Pancreas (tissue), 10 donors: ENCODE measurements at places on chromosomes 3 and 15. TPM values are rescaled to one million over a fixed set of nuclear protein-coding genes. Genes with fewer than 3 reads are reported as not detected.

CILP gene
- 0.79 TPM for total RNA-seq

SUCNR1 gene
- total RNA-seq: 0.18 TPM

GRCh38 chr15:60798821-60799220 is 319.9 kb upstream of the ICE2 start:
- DNase-seq: no peak
- H3K27me3 ChIP-seq: no peaks in the 10 kb centered on the region
- no peaks in the 10 kb centered on the region for H3K36me3 ChIP-seq
- H3K4me1 ChIP-seq: no peaks in the 10 kb centered on the region
- no peak overlapping the region for H3K27ac ChIP-seq

GRCh38 chr15:65980824-65981456 is 111.6 kb downstream of the RAB11A start:
- H3K36me3 ChIP-seq: no peaks in the 10 kb centered on the region
- H3K27ac ChIP-seq: no peak overlapping the region
- peaks cover 4% of the 10 kb centered on the region for H3K4me1 ChIP-seq
- no peaks in the 10 kb centered on the region for H3K27me3 ChIP-seq
- peak; percentile 79 for DNase-seq

- H3K36me3 ChIP-seq: no peaks in the 10 kb centered on the region
- H3K4me3 ChIP-seq: no peak overlapping the region
- DNase-seq: no peak
Observed at GRCh38 chr3:70606018-70606417, 293.6 kb upstream of the MDFIC2 start.

GRCh38 chr15:82060817-82061216 is 15.0 kb upstream of the MEX3B start:
- H3K4me3 ChIP-seq: no peak overlapping the region
- H3K27me3 ChIP-seq: no peaks in the 10 kb centered on the region
- no peaks in the 10 kb centered on the region for H3K36me3 ChIP-seq

- H3K27me3 ChIP-seq: no peaks in the 10 kb centered on the region
- no peaks in the 10 kb centered on the region for H3K4me1 ChIP-seq
- no peak overlapping the region for H3K4me3 ChIP-seq
- DNase-seq: no peak
- peak overlapping the region; percentile 28 for H3K27ac ChIP-seq
Observed at GRCh38 chr3:134334231-134334900, 39.9 kb downstream of the AMOTL2 start.

GRCh38 chr3:154469585-154469984 is 39.6 kb upstream of the GPR149 start:
- H3K4me1 ChIP-seq: no peaks in the 10 kb centered on the region
- DNase-seq: no peak
- H3K36me3 ChIP-seq: no peaks in the 10 kb centered on the region
- H3K27ac ChIP-seq: no peak overlapping the region
- no peak overlapping the region for H3K4me3 ChIP-seq

DNA sequence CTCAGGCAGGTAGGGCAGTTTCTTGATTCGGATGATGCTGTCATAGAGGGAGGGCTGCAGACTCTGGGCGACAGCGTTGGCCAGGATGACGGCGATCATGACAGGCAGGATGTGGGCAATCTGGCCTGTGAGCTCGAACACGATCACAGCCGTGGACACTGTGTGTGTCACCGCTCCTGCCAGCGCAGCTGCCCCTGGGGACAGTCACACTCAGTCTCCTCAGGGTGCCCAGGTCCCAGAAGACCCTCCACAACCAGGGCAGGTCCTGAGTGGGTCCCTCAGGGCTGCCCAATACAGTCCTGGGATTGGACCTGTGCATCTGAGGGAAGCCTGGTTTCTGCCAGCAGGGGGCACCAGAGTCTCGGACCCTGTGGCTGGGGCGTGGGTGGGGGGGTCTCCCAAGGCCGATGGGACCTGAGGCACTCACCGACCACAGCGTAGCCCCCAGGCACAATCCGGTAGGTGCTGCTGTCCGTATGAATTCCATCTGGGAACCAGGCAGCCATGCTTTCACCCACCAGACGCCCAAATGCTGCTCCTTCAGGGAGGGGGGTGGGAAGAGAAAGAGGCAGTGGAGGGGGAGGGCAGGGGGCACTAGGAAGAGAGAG is 7.2 kb downstream of the CLCN2 start:
- peak; percentile 56 for DNase-seq
- H3K27ac ChIP-seq: no peak overlapping the region
- H3K36me3 ChIP-seq: no peaks in the 10 kb centered on the region
- H3K4me3 ChIP-seq: no peak overlapping the region
- peaks cover 5% of the 10 kb centered on the region for H3K4me1 ChIP-seq

- no peaks in the 10 kb centered on the region for H3K4me1 ChIP-seq
- no peak overlapping the region for H3K27ac ChIP-seq
- no peak overlapping the region for H3K4me3 ChIP-seq
- no peaks in the 10 kb centered on the region for H3K27me3 ChIP-seq
- DNase-seq: no peak
Observed at GRCh38 chr15:74850393-74850792, 7.4 kb upstream of the ULK3 start.

DNA sequence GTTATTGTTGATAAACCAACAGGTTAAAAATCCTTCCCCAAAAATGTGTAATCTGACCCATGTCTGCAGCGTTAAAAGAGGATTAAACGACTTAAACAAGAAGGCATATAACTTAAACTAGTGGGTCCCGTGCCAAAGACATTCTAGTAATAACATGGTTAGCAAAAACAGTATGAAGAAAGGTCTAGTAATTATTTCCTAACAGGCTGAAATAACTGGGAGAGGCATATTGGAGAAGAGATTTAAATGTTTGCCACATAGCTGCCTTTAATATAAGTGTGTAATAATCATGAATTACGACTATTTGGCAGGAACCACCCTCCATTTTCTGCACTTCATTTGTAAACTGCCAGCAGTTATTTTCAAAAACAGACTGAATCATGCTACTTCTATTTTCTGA is 67.7 kb upstream of the CSPG5 start:
- no peak overlapping the region for H3K4me3 ChIP-seq
- H3K36me3 ChIP-seq: peaks cover 15% of the 10 kb centered on the region
- no peak for DNase-seq
- H3K4me1 ChIP-seq: peaks cover 8% of the 10 kb centered on the region
- H3K27me3 ChIP-seq: no peaks in the 10 kb centered on the region

DNA sequence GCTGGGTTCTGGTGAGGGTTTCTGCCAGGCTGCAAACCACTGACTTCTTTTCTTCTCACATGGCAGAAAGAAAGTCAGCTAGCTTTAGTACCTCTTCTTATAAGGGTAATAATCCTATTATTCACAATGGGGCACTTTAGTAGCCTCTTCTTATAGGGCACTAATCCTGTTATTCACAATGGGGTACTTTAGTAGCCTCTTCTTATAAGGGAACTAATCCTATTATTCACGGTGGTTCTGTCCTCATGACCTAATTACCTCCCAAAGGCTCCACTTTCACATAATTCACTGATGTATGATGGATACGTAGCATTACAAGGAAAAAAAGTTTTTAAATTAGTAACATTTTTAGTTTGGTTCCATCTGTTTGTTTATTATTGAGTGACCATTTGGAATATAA is 671.3 kb downstream of the NSUN3 start:
- H3K4me1 ChIP-seq: no peaks in the 10 kb centered on the region
- H3K4me3 ChIP-seq: no peak overlapping the region
- DNase-seq: no peak
- H3K27me3 ChIP-seq: no peaks in the 10 kb centered on the region
- no peaks in the 10 kb centered on the region for H3K36me3 ChIP-seq
